ENCODE measurements at places on chromosomes 5 and 9. TPM values are rescaled to one million over a fixed set of nuclear protein-coding genes. Genes with fewer than 3 reads are reported as not detected.
A peak's percentile ranks its signal among the peaks of the same experiment; 100 is the strongest.

OLFM1 gene
- 0.29 TPM for total RNA-seq

CCL27 gene
- not detected for total RNA-seq

DNM1 gene
- total RNA-seq: 17.4 TPM

- no peak for DNase-seq
Observed at GRCh38 chr5:114266374-114266773, 95.5 kb upstream of the KCNN2 start.

GRCh38 chr9:97768746-97769145 lies 71.6 kb upstream of the XPA start:
- DNase-seq: peak; percentile 26
